Jurkat, Clone E6-1 (cell line): ENCODE measurements at places on chromosomes 11 and 22.

- DNase-seq: no peak
Measured at GRCh38 chr11:77359481-77359880, 58.0 kb upstream of the GDPD4 start.

DNA sequence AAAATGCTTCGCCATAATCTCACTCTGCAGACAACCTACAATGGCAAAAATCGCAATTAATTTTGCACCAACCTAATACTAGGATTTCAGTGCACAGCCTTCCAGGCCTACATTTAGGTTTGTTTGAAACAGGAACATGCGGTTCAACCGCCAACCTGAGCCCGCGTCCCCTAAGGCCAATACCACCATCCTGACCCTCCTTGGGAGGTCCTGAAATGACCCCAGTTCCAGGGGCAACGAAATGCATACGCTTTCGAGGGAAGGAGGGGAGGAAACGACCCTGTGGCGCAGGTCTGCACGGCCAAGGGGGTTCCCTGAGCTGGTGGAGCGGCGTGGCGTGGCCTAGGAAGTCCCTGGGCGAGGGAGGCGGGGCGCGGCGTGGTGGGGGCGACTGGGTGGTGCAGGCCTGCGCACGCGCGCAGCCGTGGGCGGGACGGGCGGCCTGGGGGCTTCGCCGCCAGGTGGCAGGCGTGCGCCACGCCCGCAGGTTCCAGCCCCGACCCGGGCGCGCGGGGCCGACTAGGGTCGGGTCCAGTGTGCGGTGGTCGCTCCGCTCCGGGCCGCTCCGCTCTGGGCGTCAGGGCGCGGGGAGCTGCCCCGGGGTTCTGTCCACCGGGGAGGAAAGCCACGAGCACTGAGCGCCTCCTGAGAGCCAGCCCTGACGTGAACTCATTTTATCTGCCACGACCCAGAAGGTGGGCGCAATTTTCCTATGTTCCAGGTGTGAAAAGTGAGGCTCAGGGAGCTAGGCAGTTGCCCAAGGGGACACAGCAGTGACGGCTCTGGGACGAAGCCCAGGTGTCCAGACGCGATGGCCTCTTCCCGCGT, 94.1 kb downstream of the SWAP70 start:
- peak; percentile 80 for DNase-seq

GRCh38 chr22:39151329-39151975, 1.0 kb downstream of the CBX7 start:
- DNase-seq: no peak

DNA sequence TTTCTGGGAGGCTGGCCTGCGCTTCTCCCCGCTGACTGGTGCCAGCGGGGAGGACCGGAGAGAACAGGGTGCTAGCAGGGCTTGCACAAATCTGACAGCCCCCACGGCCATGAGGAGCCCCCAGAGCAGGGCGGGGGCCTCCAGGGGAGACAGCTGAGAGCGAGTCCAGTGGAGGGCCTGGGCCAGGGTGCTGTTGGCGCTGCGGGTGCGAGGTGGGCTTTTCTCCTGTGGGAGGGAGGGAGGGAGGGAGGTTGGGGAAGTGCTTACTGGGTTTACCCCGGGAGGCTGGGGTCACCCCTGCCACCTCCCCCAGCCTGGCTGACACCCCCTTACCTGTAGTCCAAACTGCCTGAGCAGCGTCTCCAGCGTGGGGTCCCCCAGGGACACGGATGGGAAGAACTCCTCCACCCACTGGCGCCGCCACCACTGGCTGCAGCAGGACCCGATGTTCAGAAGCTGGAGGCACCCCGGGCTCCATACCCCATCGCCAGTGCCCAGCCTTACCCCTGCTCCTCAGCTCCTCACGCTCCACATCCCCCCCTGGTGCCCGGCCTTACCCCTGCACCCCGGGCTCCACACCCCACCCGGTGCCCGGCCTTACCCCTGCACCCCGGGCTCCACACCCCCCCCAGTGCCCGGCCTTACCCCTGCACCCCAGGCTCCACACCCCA, 3.9 kb downstream of the LMF2 start:
- DNase-seq: no peak

GRCh38 chr22:35154937-35155387, 89.0 kb downstream of the ISX start:
- no peak for DNase-seq

DNA sequence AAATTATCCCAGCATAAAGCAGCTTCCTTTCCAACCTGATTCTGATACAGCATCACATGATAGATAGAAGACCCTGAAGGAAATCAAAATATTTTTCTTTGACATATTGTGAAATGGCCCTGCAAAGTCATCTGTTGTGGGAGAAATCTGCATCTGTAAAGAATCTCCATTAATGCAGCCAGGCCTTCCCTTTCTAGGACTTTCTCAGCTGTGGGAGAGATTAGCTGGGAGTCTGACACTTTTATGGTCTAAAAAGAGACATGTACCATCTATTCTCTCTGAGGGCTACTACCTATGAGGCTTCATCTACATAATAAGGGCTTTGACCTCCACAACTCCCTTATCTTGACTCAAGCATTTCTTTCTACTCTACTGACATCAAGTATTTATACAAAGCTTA, 238.1 kb downstream of the SWAP70 start:
- no peak for DNase-seq

GRCh38 chr11:90737444-90738050, 514.7 kb upstream of the CHORDC1 start:
- no peak for DNase-seq

DNA sequence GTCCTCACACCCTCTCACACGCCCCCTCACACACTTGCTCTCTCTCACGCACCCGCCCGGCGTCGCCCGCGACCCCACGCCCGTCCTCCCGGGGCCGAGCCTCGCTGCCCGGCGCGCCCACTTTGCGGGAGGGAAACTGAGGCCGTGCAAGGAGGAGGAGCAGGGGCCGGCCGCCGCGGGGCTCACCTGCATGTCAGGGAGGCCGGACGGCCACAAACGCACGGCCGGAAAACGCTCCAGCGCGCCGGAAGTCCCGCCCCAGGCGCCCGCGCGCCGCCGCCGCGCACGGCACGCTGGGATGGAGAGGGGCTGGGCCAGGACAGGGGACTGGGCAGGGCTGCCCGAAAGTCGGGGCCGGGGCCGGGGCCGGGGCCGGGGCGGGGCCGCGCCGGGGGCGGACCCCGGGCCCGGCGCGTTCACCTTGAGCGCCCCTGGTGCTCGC, at the start of gene CHID1:
TSS of gene CHID1 (minus strand) at position 222 of the 442 bp plus-strand sequence. CDS start 5,994 bp downstream, outside the sequence.
- peak; percentile 55 for DNase-seq

- DNase-seq: no peak
Measured at GRCh38 chr11:83649528-83649855, 363.3 kb upstream of the CCDC90B start.

DNA sequence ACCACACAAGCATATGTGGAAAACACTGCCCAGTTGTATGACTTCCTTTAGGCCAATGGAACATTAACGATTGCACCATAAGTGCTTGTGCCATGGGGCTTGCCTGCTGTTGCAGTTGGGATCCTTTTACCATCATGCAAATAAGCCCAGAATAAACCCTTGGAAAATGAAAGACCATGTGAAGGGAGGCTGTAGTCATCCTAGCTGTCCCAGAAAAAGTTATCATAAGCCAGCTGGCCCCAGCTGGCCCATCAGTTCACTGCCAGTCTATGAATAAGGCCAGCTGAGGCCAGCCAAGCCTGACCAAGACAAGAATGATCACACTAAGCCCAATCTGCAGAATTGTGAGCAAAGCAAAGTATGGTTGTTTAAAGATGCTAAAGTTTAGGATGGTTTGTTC, 253.9 kb upstream of the ARHGAP20 start:
- DNase-seq: no peak

- no peak for DNase-seq
Measured at GRCh38 chr11:87425943-87426342, 388.2 kb downstream of the TMEM135 start.

- no peak for DNase-seq
Measured at GRCh38 chr11:80596291-80596810, 1155.5 kb upstream of the TENM4 start.

- DNase-seq: no peak
Measured at GRCh38 chr11:79422866-79423265, 18.0 kb downstream of the TENM4 start.

- DNase-seq: no peak
Measured at GRCh38 chr22:50520826-50521453, 4.5 kb downstream of the SCO2 start.

DNA sequence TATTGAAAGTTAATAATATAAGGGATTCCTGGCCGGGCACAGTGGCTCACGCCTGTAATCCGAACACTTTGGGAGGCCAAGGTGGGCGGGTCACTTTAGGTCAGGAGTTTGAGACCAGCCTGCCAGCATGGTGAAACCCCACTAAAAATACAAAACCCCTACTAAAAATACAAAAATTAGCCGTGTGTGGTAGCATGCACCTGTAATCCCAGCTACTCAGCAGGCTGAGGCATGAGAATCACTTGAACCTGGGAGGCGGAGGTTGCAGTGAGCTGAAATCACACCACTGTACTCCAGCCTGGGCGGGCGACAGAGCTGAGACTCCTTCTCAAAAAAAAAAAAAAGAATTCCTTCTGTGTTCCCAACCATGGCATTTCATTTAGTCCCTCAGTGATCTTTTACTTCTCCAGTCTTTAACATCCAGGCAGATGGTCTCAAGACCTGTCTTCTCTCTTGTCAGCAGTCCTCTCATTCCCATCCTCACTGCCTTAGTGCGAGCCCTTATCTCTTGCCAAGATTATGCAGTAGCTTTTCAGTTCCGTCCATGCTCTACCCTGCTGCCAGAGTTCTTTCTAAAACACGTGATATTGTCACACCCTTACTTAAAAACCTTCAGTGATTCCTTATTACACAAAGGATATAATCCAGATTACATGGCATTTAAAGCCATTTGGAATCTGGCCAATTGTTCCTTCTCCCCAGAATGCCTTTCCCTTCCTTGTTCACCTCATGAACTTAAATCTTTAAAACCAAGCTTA, 17.9 kb downstream of the RTN3 start:
- DNase-seq: no peak

- DNase-seq: no peak
Measured at GRCh38 chr22:49850021-49850911, 3.4 kb upstream of the ZBED4 start.

DNA sequence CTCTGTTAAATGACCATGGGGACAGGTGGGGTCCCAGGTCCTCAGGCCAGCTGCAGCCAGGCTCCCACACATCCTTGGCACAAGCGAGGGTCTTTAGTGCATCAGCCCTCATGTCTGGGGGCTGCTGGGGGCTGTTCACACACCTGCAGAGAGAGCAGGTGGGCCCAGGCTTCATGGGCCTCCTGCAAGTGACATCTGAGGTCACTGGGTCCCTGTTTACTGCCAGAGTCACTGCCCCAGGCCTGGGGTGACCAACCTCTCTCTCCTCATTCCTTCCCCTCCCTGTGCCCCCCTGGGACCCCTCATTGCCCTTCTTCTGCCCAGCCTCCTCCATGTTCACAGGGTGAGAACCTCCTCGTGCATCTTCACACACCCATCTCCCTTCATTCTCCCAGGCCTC, 92.4 kb downstream of the RTL6 start:
- DNase-seq: no peak

GRCh38 chr11:8717876-8718753, 35.5 kb downstream of the RPL27A start:
- no peak for DNase-seq

DNA sequence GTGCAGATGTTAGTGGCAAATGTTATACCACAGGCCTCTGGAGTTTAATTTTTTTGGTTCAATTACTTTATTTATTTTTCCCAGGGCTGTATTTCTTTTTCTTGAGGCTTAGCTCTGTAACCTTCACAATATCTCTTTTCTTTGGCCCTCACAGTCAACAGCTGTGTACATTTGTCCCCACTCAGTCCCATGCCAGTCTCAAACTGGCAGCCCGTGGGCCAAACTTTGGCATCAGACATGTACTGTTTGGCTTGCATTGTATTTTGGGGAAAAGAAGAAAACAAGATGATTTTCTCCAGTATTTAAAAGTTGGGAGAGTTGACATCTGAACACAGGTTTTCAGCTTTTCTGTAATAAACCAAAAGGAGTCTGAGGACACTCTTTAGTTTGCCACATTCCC, 87.1 kb downstream of the PRR5L start:
- DNase-seq: no peak

DNA sequence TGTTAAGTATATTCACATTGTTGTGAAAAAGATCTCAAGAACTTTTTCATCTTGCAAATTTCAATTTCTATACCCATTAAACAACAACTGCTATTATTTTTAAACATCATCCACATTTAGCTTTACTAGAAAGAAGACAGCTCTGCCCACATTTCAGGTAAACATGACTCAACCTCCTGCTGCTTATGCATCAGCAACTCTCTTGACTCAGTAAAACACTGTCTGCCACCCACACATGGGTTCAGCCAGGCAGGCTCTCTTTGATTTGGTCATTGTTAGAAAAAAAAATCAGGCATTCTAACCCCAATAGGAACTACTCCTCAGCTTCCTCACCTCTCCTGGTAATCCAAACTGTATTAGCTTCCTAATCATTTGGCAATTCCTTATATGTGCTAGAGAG, 5.1 kb upstream of the ENDOD1 start:
- no peak for DNase-seq

GRCh38 chr22:45966320-45966894, 10.6 kb downstream of the WNT7B start:
- DNase-seq: peak; percentile 90

DNA sequence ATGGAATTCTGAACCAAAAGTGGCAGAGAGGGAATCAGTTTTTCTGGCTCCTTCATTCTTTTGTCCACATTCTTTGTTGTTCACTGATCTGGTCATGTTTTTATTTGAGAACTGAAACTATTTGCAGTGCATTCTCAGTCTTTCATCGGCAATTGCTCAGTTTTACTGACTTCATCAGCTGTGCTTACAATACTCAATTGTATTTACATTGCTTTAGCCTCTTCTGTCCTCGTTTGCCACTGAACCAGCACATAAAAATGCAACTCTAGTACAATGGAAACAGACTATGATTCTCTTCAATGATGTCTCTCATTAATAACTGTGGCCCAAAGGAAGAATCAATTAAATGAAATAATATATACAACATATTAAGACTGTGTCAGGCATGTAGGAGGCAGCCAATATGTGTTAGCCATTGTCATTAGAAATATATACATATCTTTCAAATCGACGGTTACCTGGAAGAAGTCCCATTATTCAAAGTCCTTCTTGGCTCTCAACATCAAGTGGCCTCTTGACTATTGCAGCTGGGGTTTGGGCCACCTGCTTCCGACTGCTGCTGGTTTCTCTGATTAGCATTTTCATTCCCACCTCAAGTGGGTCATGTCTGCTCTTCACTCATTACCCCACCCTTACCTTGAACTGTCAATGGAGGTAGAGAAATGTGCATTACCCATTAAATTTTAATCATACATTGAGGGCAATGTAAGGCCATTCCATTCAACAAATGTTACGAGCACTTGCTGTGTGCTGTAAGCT, 600.1 kb downstream of the INSC start:
- DNase-seq: no peak

DNA sequence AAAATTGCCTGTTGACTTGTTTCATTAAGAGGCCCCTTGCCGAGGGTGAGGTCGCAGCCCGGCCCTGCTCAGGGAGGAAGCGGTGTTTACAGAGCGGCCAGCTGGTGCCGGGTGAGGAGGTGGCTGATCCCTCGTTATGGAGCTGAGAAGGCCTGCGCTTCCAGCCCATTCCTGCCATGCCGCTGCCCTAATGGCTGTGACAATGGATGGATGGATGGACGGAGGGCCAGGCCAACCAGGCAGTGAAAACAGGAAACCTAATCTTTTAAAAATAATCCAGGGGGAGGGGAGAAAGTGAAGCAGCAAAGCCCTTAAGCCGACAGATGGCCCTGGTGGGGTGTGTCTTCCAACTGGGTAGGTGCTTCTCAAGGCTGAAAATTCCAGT, 38.5 kb downstream of the BCR start:
- no peak for DNase-seq
